ENCODE measurements at places on chromosomes 1 and 21.

GRCh38 chr1:22643381-22643780 lies at the start of gene C1QC:
TSS of gene C1QC (plus strand) at chr1:22643633. CDS start at chr1:22644024, 391 bp downstream.
- DNase-seq, result no peak

DNA sequence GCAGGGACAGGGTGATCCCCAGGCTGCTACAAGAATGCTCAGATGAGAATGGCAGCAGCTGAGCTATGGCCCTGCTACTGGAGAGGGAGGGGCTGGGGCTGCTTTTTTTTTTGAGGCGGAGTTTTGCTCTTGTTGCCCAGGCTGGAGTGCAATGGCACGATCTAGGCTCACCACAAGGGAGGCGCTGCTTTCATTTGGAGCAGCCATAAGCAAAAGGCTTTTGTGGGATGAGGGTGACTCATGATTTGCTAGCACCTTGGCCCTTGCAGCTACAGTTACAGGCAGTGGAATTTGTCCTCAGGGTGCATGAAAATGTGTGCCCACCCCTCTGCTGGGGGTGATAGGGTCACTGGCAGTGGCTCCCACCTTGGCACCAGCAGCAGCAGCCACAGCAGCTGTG lies 32.4 kb upstream of the CYP4A22 start:
- DNase-seq, result no peak

GRCh38 chr1:1306070-1306660 lies 1.6 kb downstream of the ACAP3 start:
- DNase-seq, result peak; percentile 18

DNA sequence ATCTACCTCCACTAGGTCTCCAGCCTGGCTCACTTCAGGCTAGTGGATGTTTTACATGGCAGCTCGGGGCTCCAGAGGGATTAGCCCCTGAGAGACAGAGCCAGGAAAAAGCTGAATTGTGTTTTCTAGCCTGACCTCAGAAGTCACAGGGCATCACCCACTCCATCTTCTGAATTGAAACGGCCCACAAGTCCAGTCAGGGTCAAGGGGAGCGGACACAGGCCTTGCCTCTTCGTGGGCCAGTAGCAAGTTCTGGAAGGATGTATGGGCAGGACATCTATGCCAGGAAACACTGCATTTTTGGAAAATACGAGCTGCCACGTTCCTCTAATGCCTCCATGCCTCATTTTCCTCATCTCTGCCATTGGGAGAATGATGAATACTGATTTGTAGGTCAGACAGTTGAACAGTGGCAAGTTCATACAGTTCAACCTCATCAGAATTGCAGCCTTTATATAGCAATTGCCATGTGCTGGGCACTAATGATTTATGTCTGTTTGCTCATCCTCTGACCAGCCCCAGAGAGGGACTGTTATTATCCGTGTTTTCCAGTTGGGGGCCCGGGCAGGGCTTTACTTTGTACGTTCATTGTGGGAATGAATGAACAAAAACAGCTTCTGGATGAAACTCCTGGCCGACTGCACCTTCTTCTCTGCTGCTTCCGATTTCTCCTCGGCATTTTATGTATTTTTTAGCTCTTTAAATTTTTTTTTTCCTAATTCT lies 23.2 kb upstream of the PCBP3 start:
- no peak for DNase-seq

GRCh38 chr1:68221980-68222373 lies 10.3 kb downstream of the WLS start:
- no peak for DNase-seq

DNA sequence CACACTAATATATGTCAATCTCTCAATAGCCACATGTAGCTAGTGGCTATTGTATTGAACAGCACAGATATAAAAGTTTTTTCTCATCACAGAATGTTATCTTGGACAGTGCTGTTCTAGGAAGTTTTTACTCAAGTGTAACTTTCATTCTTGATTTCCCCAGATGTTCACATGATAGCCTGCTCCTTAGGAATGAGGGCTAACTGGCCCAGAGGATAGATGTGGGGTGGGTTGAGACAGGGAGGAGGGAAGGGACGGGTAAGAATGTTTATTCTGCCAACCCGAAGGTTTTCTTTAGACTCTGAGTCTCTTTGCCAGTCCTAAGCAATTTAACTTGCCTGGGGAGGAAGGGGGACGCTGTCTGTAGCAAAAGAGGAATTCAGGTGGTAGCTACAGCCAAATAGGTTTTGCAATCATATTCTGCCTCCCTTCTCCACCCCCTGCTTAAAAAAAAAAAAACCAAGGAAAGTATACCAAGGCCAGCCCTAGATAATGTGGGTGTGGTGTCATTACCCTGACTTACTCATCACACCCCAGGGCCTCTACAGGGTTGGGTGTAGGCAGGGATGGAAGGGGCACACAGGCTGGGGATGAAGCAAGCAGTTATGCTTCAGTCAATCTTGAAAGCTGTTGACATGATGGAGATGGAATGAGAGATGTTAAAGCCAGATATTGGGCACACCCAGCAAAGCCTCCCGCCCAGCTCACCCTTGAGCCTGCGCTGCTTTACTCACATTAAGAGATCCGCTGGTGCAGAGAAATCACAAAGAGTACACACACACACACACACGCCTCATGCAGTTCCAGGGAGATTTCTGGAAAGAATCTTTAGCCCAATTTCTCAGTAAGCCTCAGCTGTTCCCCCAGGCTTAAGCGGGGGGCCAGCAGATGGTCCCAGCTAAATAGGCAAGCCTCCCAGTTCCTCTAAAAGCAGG lies 59.9 kb downstream of the PLXNA2 start:
- no peak for DNase-seq

- no peak for DNase-seq
These were observed 19.6 kb downstream of the TMEM53 start for GRCh38 chr1:44654621-44655187.

- no peak for DNase-seq
These were observed 22.9 kb upstream of the LMO4 start for GRCh38 chr1:87305762-87306161.

GRCh38 chr1:225603538-225604354 lies 49.2 kb downstream of the ENAH start:
- DNase-seq, result no peak

DNA sequence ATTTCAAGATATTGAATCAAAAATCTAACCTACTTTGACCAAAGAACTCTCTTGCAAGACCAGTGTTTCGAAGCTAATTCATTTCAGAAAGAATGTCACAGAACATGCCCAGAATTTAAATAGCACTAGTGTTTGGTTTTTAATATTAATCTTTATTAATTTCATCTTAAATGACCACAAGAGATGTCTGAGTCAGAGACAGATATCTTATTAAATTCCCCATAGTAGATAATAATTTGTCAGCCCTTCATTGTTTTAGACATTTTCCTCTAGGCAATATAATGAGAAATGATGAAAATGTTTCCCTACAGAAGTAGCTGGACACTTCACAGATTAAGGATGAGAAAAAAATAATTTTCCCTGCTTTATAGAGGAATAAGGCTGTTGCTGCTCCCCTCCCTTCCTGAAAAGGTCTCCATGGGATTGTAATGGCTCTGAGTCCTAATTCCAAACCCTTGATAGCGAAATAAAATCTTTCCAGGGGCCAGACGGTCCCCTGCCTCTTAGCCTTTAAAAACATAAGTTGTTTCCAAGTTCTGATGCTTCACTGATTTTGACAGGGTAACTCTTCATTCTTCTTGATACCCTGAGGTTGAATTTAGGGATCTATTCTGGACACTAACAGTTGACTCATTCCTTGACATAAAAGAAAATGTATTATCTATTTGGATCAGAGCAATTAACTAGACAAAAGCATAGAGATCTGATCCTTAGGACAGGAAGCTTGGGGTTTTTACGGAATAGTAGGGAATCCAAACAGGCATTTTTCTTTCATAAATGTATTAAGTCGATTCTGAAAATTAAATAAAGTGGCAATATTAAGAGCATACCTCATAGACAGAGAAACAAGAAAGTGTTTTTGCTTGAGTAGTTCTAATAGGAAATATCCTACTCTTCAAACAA lies 820.8 kb downstream of the BRINP3 start:
- DNase-seq, result no peak

DNA sequence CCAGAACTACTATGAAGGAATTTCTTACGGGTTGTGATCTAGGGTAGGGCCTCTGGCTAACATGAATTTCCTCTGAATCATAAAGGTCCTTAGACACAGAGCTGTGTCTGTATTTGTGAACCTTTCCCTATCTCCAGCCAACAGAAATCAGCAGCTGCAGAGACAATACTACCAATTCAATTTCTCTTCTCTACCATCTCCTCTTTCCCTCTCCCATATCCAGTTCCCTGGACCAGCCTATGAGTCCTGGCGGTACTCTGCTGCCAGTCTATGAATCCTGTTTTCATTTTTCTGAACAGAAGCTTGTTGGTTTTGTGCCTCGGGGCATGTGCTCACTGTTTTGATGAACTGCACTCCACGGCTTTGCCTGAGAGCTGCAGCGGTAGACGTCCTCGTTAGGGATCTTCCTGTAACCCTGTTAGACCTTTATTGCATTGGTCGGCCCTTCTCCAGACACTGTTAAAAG lies 458.0 kb upstream of the VAMP3 start:
- no peak for DNase-seq

DNA sequence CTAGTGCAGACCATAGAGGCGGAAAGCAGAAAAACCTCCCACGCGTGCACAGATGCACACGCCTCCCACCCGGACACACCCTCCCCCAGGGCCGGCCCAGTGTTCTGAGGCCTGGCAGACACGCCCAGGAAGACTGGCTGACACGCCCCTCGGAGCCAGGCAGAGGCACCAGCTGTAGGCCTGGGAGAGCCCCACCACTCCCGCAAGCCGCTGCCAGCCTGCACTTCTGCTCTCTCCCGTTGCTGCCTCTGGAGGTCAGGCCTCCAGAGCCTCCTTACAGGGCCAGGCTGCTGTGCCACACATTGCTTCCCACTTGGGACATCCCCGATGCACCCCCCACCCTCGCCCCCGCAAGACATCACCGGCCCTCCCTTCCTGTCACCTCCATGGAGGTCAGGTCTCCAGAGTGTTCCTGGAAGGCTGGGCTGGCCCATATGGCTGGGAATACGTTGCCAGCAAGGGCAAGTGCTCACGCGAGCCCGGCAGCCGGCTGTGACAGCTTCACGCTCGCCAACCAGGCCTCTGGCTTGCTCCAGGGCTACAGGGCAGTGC lies 40.4 kb downstream of the CASZ1 start:
- no peak for DNase-seq

GRCh38 chr1:218705911-218706893 lies 361.1 kb downstream of the TGFB2 start:
- no peak for DNase-seq

DNA sequence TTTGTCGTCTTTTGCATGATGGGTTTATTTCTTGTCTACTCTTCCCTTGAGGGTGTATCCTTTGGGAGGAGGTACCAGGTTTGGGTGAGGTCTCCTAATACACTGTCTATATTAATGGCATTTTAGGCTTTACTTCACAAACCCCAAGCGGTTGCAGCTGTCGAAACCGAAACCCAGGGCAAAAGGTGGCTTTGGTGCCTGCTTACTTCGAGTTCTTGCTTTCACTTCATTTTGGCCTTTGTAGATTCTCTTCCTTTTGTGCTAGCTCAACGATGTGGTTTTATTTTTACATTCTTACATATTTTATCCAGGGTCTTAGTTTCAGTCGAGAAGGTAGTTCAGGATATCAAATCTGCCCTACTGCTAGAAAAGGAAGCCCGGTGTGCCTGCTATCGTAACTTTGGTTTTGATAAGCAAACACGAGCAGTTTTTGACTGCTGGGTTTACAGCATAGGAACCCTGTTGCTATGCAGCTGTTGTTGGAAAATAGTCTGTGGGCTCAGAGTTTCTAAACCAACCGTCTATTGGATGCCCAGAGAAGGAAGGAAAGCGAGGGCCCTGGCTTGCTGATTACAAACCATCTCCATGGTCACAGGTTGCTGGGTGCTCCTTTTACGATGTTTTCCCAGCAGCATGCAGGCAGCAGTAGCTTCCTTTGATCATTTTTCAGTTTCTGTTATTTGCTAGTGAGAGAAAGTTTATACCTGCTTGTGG lies 9.8 kb upstream of the TSPAN2 start:
- no peak for DNase-seq

DNA sequence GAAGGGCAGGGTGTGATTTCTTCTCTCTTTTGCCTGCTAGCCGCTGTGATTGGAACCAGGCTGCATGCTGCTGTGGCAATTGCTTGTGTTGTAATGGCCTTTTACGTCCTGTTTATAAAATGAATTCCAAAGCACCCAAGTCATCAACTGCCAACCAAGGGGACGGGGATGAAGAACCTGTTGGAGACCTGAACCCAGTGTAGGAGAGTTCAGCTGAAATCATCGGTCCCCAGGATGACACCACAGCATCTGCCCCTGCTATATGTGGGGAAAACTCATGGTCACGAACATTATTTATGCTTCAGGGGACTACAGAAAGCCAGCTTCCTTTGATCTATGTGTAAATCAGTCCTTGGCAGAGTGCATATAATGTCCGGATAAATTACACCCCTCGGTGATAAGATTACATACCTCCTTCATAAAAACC lies 3.8 kb downstream of the TMEM167B start:
- DNase-seq, result no peak

DNA sequence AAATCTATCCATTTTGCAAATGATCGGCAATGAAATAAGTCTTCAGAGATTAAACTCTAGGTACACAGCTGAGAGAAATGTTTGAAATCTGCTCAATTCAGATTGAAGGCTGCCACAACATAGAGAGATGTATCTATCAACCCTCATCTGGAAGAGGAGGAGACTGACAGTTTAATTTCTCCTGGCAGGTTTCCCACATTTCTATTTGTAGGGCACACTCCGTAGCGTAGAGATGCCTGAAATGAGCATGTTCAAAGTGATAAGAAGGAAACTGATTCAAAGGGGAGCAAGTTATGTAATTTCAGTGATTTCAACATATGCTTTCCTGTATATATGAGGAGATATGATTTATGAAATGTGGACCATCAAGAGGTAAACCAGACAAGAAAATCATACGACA lies 44.1 kb downstream of the NIBAN1 start:
- DNase-seq, result no peak

- no peak for DNase-seq
These were observed 386.4 kb downstream of the HHAT start for GRCh38 chr1:210715072-210715471.

- DNase-seq, result no peak
These were observed 34.9 kb downstream of the VANGL1 start for GRCh38 chr1:115676498-115677181.

- DNase-seq, result no peak
These were observed 48.2 kb downstream of the HLX start for GRCh38 chr1:220927442-220927841.

- no peak for DNase-seq
These were observed 6.8 kb downstream of the SLC5A9 start for GRCh38 chr1:48229317-48229716.

GRCh38 chr1:234406871-234407270 lies 33.6 kb downstream of the COA6 start:
- DNase-seq, result no peak

Data from activated CD8-positive, alpha-beta memory T cell treated with anti-CD3 and anti-CD28 coated beads for 48 hours (primary cell).